ENCODE measurements at places on chromosomes 13 and 19. TPM values are rescaled to one million over a fixed set of nuclear protein-coding genes. Genes with fewer than 3 reads are reported as not detected.

Gene PTGER1
- polyA plus RNA-seq: not detected

Gene ETV2
- polyA plus RNA-seq: 2.4 TPM

Gene MCEMP1
- 0.14 TPM for polyA plus RNA-seq

GRCh38 chr13:75804054-75804453, 167.9 kb downstream of the LMO7 start:
- no peak for DNase-seq

GRCh38 chr19:49182848-49183375, 25.3 kb downstream of the TRPM4 start:
- no peak for DNase-seq

- DNase-seq: no peak
Measured at GRCh38 chr13:87677496-87678371, 6.6 kb downstream of the SLITRK5 start.

DNA sequence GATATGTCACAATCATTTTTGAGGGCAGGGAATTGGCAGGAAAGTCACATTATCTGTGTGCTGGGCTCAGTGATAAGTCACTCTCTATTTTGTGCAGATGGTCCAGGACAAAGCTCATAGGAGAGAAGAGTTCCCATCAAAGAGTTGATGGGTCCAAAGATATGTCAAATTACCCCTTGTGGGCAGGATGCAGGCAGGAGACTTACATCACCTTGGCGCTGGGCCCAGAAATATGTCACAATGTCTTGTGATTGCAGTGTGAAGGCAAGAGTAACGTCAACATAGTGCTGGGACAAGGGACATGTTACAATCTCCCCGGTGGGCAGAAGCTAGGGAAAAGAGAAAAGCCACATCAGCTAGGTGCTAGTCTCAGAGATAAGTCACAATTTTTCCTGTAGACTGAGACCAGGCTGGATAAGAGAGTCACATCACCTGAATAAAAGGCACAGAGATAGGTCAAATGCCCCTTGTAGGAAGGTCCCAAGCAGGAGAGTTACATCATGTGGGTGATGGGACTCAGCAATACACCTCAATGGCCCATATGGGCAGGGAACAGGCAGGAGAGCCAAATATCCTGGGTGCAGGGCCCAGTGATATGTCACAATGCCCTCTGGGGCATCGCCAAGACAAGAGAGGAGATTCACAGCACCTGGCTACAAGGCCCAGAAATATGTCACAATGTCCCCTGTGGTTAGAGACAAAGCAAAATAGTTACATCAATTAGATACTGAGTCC, 47.9 kb downstream of the ZNF99 start:
- no peak for DNase-seq
